ENCODE measurements at places on chromosomes 3 and 15.

- no peak for DNase-seq
These were observed 25.3 kb downstream of the UBXN7 start for GRCh38 chr3:196406811-196407470.

- no peak for DNase-seq
These were observed 84.3 kb downstream of the ADAMTS7 start for GRCh38 chr15:78726870-78727551.

- DNase-seq = no peak
These were observed 67.2 kb downstream of the ARHGEF26 start for GRCh38 chr3:154188437-154188836.

- DNase-seq = peak; percentile 63
These were observed 141.7 kb downstream of the TIGIT start for GRCh38 chr3:114435386-114436115.

DNA sequence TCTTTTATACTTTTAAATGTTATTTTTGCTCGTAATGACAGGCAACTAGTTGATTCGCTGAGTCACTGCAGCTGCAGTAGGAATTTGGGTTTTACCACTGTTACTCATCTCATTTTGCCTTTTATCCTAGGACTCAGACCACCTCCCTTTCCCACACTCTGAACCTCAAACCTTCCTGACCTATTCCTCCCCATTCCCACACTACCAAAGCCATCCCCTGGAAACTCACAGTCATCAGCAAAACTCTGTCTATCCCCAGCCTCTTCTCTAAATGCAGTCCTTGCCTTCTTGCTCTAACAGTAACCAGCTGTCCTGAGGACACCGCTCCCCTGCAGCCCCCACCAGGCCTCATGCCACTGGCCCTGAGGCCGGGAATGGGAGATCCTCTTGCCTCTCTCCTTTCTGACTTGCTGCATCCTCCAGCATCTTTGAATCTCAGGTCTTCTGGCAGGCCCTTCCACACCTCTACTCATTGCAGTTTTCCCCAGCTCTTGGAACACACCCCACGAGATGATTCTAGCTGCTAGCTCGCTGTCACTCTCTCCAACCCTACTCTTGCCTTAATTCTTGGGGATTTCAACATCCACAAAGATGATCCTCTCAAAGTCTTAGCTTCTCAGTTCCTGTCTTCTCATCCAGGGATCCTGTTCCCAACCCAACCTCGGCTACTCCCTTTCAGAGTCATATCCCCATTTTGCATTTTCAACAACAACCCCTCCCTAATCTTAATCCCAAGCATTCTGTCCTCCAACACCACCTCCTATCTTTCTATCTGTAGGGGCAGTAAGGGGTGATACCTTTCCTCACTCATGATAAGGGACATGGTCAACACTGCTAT, 55.9 kb upstream of the C3orf80 start:
- no peak for DNase-seq

- DNase-seq = no peak
These were observed 76.3 kb downstream of the MYLK start for GRCh38 chr3:123807820-123808219.

GRCh38 chr3:24047513-24047912, 102.4 kb downstream of the NR1D2 start:
- DNase-seq = no peak

DNA sequence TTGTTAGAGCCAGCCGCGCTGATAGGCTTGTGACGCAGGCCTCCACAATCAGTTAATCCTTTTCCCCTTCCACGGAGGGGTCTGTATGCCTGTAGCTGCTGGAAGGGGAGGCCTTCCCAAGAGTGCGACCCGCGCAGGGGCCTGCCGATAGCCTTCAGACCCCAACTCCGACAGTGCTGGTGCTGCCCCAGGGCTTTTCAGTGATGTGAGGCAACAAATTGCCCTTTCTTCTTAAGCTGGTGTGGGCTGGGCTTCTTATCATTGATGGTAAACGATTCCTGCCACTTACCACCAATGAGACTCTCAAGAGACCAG, 143.4 kb downstream of the CHSY1 start:
- DNase-seq = no peak

GRCh38 chr15:99042892-99043291, 35.3 kb upstream of the PGPEP1L start:
- no peak for DNase-seq

DNA sequence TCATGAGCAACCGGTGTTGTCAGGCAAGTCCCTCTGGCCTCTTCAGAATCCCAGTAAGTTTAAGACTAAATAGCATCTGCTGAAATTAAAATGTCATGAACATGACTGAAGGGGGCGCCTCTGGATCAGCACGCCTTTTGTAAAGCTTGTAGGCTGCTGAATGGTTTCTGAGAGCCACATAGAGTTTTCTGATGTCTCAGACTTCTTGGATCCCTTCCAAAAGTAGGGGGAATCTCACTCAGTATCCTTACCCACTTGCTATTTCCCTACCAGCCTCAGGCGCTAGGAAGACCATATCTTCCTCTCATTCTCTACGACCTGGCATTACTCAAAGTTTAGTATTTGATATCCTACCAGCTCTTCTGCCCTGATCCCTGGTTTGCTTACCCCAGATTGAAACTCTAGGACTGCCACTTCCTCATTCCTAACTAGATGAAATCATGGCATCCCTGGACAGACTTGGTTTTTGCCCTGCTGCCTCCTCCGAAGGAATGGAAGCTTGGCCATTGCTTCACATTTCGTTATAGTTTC, 62.7 kb upstream of the CD47 start:
- peak; percentile 22 for DNase-seq

GRCh38 chr15:55897560-55898336, 95.7 kb downstream of the NEDD4 start:
- peak; percentile 49 for DNase-seq

DNA sequence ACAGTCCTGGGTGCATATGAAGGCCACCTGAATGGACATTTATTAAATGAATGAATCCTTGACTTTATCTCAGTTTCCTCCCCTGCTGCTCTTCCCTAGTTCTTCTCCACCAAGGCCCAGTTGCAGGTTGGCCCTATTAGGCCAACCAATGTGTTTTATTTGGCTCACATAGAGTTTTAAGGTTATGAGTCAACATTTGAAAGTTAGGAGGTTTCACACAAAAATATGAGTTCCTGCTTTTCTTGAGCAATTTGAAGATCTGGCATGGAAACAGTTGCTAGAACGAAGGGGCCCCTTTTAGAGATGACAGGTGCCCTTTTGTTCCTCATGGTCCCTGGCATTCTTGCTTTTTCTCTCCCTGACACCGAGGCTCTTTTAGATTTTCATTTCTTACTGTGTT, 83.0 kb upstream of the PDZRN3 start:
- no peak for DNase-seq

- DNase-seq = peak; percentile 67
These were observed 4.4 kb upstream of the SYNM start for GRCh38 chr15:99100245-99101173.

GRCh38 chr15:98382139-98382538, 266.2 kb upstream of the IGF1R start:
- no peak for DNase-seq

- no peak for DNase-seq
These were observed 42.9 kb downstream of the EAF1 start for GRCh38 chr3:15470261-15470660.

GRCh38 chr3:131396170-131396569, 14.6 kb downstream of the NUDT16 start:
- DNase-seq = no peak

- no peak for DNase-seq
These were observed 79.1 kb downstream of the AQR start for GRCh38 chr15:34890424-34890823.

- no peak for DNase-seq
These were observed 136.8 kb upstream of the ANKRD28 start for GRCh38 chr3:15934389-15935195.

DNA sequence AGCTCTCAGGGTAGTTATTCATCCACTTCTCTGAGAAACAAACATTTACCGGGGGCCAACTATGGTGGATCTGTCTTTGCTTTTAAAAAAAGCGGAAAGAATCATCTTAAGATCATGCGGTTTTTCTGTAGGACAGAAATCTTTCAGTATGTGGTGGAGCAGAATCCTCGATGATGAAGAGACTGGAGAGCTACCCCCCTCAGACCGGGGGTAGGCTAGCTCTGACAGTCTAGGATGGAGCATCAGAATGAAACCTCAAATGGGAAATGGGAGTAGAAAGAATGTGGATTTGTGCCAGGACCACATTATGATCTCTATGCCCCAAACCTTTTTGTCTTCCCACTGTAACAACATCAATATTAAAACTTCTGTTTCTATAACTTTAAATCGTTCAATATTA, 30.3 kb downstream of the TPRG1 start:
- DNase-seq = no peak

DNA sequence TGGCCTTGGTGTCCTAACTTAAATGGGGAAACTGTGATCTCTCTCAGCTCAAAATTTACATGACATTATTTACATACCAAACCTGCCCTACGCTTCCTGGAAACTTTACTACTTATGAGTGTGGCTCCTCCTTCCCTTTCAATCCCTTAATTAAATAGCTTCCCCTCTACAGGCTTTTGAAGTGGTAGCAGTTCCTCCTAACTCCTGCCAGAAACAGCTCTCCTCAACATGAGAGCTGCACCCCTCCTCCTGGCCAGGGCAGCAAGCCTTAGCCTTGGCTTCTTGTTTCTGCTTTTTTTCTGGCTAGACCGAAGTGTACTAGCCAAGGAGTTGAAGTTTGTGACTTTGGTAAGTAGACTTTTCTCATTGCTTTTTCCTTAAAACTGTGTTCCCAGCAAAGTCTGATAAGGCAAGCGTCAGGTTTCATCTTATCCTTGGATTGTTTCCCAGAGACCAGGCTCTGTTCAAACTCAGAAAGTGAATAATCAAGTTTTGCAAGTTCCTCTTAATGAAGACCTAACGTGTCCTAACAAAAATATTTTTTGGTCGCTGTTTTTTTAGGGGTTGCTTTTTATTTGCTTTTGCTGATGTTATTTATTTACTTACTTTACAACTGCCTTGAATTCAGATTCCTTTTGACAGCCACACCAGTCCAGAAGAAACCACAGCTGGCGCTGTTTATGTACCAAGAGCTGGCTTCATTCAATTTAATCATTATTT, at the start of gene ACP3:
Gene ACP3 (plus strand): TSS at position 179 of the 720 bp plus-strand sequence. CDS start 50 bp downstream, at position 229.
- DNase-seq = no peak

- peak; percentile 95 for DNase-seq
These were observed 219.0 kb upstream of the LINGO1 start for GRCh38 chr15:77851691-77852090.

DNA sequence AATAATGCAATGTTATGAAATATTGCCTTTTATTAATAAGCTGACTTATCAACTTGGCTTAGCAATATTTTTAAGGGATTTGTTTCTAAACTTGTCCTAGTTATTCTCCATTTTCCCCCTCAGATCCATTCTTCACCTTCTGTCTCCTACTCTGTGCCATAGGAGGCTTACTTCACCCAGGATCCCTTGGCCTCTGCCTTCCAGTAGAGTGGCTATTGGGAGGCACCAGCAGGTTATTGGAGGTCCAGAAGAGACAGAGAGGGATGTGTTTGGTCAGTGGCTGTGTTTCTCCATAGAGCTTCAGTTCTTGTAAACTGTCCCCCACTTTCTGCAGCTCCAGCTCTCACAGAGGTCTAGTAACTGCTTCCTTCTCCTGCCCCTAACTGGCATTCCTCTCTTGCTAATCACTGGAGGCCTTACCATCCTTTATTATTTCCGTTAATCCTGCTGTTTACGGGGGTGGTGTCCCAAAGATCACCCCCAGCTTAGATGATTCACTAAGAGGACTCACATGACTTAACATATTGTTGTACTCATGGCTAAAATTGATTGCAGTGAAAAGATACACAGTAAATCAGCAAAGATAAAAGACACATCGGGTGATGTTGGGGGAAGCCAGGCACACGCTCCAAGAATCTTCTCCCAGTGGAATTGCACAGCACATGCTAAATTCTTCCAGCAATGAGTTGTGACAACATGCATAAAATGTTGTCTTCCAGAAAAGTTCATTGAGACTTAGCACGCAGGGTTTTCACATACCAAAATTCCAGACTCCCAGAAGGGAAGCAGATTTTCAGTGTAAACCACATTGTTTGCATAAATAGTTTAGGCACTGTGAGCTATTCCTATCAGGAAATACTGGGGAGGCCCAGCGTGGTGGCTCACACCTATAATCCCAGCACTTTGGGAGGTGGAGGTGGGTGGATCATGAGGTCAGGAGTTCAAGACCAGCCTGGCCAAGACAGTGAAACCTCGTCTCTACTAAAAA, 67.5 kb downstream of the RPL22L1 start:
- no peak for DNase-seq

GRCh38 chr3:14460342-14461005, 58.1 kb downstream of the SLC6A6 start:
- no peak for DNase-seq

GRCh38 chr3:148211725-148212124, 486.0 kb upstream of the AGTR1 start:
- DNase-seq = no peak

DNA sequence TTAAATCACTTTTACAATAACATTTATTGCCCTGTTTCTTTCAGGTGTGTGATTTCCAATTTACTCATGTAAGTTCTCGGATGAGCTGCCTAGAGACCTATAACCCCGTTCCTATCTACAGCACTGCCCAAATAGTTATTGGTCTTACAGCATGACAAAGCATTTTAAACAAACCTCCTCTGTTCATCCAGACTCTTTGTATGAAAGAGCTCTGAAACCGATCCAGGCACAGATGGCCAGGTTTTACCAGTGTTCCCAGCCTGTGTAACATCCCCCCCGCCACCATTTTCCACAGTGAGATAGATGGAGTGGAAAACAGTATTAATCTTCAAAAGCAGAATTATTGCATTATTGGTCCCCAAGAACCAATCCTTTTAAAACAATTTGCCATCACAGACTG, 59.0 kb upstream of the SPTSSB start:
- DNase-seq = peak; percentile 60

- no peak for DNase-seq
These were observed 44.2 kb upstream of the GOLIM4 start for GRCh38 chr3:168139947-168140346.

GRCh38 chr3:20077068-20077467, 36.8 kb downstream of the KAT2B start:
- no peak for DNase-seq

DNA sequence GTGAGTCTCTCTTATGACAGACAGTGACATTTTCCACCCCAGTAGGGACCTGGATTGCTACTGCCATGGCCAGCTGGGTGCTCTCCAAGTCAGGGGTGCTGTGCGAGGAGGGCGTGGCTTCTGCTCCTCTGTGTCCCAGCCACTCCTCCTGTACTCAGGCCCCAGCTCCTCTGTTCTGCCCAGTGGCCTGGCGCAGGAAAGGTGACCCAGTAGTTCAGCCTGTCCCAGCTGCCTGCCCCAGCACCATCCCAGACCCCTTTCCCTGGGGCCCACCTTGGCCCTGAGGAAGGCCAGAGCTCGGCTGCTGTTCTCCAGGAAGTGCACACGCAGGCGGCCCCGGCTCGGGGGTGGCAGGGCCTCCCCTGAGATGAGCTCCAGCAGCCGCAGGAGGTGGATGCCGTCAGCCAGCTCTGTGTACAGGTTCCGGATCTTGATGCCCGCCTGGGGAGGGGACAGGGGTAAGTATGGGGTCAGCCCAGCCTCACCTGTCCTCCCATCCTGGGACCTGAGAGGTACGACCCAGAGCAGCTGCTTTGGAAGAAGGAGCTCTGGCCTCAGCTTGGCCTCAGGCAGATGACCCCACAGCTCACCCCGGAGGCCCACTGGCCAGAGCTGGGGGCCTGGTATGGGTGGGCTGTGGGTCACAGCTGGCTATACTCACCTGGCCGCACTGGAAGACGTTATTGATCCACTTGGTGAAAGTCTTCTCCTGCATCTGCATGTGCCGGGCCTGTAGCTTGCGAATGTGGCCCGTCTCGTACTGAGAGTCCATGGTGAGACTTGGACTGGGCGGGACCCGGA, 1.0 kb downstream of the SPTBN5 start:
- DNase-seq = no peak

- DNase-seq = no peak
These were observed 15.7 kb downstream of the BHLHE40 start for GRCh38 chr3:4994823-4995499.

All from NCI-H2171 treated with DMSO at 0.1 percent for 48 hours (cell line).